ENCODE measurements at places on chromosomes 1 and 21.

DNA sequence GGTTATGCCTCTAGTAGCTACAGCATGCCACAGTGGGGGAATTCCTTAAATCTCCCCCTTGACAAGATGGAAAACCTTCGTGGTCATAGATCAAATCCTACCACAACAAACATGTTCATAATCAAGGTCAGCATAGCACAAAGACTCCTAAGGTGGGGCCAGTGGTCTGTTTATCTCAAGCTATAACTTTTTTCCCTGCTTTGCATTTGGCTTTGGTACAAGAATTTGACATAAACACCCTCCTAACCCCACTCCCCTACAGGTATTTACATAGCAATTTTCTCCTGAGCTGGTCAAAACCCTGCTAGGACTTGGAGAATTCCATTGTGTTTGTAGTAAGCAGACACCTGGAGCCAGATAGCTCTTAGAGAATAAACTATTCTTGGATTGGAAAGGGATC lies 58.5 kb downstream of the HIVEP3 start:
- no peak for DNase-seq

- DNase-seq, result peak; percentile 28
Measured at GRCh38 chr1:186617926-186618325, 62.3 kb downstream of the PTGS2 start.

- DNase-seq, result no peak
Measured at GRCh38 chr21:42101246-42101645, 30.1 kb downstream of the UMODL1 start.

GRCh38 chr1:217526636-217527035 lies 104.3 kb downstream of the GPATCH2 start:
- no peak for DNase-seq

DNA sequence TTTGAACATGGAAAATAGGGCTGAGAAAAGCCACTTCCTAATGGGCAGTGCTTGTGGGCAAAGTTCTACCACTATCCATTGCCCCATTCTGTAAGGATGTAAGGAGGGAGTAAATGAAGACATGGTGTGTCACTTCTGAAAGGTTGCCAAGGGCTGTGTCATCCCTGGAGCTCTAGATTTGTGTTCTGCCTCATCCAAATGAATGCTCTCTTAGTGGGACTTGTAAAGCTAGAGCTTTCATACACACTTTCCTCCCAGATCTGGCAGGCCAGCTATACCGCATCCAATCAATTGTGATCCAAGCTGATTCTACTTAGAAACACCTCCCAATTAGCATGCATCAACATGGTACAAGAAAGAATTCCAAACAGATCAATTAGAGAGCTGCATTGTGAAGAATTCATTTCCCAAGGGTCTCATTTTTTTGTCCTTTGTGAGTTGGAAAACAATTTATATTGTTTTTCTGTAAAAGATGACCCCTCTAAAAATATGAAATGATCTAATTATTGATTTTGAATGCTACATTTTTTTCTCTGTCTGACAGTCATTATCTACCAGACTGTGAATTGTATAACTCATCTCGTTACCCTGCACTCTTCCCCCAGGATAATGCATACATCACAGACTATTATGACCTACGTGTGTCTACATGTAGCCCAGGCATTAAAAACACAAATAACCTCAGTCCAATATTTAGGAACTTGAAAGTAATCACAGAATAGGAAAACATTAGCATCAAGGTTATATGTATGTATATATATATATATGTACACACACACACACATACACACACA lies 117.1 kb upstream of the DUSP10 start:
- DNase-seq, result no peak

GRCh38 chr21:33076600-33077329 lies 6.8 kb downstream of the OLIG1 start:
- DNase-seq, result no peak

DNA sequence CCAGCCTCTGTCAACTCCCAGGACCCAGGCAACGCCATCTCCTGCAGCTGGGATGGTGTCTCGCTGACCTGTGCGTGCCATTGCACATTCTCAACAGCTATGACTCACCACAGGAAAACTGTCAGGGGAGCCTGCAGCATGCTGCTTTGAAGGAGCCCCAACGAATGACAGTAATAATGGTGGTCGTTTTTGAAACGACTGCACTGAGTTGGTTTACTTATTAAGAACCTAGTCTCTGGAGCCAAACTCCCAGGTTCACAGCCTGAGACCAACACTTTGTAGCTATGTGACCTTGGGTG lies 21.6 kb downstream of the TCEA3 start:
- DNase-seq, result no peak

DNA sequence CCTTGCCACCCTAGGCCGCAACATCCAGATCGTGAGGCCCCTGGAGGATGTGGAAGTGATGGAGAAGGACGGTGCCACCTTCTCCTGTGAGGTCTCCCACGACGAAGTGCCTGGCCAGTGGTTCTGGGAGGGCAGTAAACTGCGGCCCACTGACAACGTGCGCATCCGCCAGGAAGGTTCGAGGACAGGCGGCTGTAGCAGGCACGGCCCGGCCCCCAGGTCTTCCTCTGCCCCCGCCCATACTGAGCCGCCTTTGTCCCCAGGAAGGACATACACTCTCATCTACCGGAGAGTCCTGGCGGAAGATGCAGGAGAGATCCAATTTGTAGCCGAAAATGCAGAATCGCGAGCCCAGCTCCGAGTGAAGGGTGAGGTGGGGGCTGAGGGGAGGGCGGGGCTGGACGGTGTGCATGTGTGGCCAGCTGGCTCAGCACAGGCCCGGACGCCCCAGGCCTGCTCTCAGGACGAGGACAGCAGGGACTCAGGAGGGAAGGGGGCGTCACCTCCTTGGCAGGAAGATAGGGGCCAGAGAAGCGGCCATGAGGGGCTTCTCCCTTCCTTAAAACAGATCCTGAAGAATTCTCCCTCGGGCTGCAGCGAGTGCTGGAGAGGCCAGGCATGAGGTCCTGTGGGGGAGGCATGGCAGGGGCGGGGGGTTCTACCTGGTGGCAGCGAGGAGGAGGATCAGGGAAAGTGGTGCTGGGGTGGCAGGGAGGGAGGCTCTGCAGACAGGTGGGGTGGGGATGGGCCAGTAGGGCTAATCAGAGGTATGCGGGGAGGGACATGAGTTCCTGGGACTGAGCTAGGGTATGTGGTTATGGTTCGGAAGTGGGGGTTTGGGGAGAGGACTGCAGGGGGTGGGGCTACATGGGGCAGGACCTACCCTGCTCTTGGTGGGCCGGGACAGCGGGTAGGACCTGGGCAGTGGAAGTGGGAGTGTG lies 69.9 kb downstream of the OBSCN start:
- DNase-seq, result no peak

GRCh38 chr21:35563885-35564451 lies 496.4 kb downstream of the SETD4 start:
- no peak for DNase-seq

- no peak for DNase-seq
Measured at GRCh38 chr1:22318279-22318981, 133.2 kb upstream of the ZBTB40 start.

DNA sequence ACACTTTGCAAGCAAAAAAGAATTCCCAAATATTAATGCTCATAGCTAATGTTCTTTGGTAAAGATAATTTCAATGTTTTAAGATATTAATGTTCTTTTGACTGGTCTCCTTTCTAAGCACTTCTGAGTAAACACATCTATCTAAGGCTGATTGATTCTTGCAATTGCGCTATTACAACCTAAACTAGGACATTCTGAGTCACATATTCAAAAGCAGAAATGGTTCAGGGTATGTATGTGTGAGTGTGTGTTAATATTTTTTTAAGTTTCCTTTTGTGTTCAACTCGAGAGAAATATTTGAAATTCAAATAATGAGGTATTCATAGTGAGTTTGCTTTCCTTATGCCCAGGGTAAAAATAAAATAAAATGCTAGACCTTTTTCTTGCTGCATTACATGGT lies 203.6 kb upstream of the GRIK3 start:
- DNase-seq, result no peak

DNA sequence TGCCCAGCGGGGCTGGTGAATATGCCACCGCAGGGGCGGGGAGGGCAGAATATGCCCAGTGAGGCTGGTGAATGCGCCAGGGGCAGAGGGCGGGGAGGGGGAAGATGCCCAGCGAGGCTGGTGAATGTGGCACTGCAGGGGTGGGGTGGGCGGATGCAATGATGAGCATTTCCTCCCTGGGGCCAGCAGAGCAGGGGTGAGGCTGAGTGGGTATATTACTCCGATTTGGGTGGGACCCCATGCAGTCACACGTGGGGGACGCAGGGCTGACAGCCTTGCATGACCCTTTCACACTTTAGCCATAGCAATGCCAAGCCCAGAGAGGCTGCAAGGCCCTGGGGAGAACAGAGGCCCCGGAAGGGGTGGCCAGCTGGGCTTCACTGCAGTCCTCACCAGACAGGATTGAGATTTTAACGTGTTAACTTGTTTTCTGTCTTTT lies 9.3 kb upstream of the SLX9 start:
- DNase-seq, result no peak

DNA sequence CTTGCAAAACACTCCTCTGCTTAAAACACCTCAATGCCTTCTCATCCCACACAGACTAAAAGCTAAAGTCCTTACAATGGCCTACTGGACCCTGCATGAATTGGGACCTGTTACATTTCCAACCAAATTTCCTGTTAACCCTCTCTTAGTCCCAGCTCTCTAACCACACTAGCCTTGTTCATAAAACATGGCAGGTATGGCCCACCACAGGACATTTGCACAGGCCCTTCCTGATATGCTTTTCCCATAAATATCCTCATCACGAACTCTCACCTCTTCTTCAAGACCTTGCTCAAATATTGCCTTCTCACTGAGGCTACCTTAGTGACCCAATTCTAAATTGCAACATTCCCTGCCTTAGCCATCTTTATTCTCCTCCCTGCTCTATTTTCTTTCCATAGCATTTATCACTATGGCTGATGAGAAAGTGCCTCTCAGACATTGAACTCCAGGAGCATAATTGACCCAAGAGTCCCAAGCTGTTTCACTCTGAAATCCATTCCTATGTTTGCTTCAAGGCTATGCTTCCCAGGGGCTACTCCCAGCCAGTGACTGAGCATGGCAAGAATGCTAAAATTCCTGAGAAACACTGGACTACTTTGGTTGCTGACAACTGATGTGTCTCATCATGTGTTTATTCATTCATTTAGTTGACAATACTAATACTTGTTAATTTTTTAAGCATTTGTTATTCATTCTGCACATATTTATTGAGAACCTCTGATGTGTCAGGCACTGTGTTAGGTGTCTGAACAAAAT lies 2.7 kb upstream of the PALMD start:
- no peak for DNase-seq

- no peak for DNase-seq
Measured at GRCh38 chr21:41428847-41429246, 2.8 kb downstream of the MX1 start.

GRCh38 chr1:183838221-183838620 lies 33.3 kb downstream of the RGL1 start:
- no peak for DNase-seq

DNA sequence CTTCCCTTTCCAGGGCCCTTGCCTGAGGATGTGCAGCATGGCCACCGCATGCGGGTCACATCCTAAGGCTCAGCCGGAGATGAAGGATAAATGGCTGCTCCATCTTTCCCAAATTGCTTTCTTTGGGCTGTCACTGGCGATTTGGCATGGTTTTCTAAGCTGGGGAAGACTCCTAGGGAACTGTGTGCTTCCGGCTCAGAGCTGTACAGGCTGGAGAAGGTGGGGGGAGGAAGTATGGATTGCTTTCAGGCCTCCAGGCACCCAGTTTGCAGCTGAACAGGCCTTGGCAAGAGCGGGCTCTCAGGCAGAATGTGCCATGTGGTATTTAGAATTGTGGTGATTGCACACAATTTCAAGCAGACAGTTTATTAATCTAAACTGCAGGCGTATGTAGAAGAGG lies 48.9 kb downstream of the TMEM53 start:
- DNase-seq, result no peak

DNA sequence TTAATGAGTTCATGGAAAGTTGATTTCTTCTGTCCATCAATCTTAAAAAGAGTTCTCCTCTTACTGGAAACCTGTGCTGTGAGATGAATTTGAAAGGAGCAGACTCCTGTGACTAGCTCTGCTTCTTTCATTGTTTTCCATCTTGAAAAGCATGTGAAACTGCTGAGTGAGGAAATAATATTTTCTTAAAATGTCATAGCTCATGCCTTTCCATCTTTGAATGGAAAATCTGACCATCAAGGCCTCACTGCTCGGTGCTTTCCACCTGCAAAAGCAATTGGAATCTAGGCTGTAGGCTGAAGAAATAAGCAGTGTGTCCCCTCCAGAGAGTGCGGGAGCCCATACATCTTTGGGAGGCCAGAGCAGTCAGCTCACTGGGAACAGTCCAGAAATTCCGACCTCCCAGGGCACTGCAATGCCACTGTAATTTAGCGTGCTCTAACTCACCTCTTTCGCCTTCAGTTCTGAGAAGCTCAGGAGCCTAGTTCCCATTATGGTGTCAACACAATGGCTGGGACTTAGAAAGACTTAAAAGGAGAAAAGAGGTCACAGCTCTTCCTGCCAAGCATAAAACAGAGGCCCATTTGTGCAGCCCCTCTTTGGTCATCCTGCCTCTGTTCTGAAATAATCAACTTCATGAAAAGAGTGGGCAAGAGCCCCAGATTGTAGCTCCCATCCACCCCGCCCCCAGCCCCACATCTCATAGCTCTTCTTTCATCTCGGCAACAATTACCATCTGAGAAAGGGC lies 50.4 kb upstream of the F3 start:
- no peak for DNase-seq

GRCh38 chr1:234188454-234188792 lies 184.8 kb upstream of the COA6 start:
- DNase-seq, result no peak

GRCh38 chr21:38819719-38820159 lies 14.0 kb downstream of the ETS2 start:
- DNase-seq, result no peak

DNA sequence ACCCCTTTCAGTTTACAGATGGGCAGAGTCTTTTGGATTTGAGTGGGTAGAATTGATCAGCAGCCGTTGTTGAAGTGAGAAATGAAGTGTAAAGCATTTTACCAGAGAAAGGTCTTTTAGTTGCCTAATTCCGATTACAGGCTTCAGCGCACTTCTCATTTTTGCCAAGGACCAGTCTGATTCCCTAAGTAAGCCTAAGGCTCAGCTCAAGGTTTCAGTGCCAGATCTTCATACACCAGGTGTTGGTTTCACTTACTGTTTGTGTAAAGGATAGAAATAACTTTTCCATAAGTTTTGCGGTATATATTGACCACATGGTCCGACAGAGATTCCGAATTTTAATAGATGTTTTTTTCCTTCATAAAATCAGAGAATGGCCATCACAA lies 83.9 kb upstream of the BMP8A start:
- DNase-seq, result peak; percentile 71

Measured in RPMI8226 (cell line).